ENCODE measurements at places on chromosomes 7 and 10.

GRCh38 chr10:42888504-42889095, 106.0 kb downstream of the BMS1 start:
- no peak for DNase-seq

GRCh38 chr10:13348216-13349017, at the start of gene SEPHS1:
Gene SEPHS1, minus strand, starts transcription at chr10:13348293. Its CDS starts 3,343 bp downstream, at chr10:13344950.
- peak; percentile 62 for DNase-seq

- DNase-seq = no peak
Measured at GRCh38 chr10:50627896-50628295, 4.1 kb upstream of the SGMS1 start.

GRCh38 chr10:85667638-85668233, 698.9 kb downstream of the GRID1 start:
- no peak for DNase-seq

Measured in endothelial cell of umbilical vein (primary cell).